ENCODE measurements at places on chromosomes 7 and 10.

DNA sequence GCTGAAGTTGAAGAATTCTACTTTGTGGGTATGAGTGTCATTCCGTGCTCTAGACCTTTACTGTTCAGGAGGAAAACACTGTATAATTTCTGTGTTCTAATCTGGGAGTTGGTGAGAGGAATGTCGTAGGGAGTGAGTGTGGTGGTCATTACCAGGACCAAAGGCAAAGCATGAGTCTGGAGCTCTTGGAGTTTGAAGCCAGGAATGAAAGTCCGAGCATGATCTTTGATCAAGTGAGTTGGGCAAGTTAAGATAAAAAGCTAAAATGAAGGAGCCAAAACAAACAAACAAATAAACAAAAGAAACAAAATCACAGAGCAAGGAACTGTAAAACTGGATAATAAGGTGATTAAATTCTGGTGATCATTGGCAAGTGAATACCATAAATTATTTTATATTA is 161.4 kb downstream of the AGMO start:
- DNase-seq: no peak

DNA sequence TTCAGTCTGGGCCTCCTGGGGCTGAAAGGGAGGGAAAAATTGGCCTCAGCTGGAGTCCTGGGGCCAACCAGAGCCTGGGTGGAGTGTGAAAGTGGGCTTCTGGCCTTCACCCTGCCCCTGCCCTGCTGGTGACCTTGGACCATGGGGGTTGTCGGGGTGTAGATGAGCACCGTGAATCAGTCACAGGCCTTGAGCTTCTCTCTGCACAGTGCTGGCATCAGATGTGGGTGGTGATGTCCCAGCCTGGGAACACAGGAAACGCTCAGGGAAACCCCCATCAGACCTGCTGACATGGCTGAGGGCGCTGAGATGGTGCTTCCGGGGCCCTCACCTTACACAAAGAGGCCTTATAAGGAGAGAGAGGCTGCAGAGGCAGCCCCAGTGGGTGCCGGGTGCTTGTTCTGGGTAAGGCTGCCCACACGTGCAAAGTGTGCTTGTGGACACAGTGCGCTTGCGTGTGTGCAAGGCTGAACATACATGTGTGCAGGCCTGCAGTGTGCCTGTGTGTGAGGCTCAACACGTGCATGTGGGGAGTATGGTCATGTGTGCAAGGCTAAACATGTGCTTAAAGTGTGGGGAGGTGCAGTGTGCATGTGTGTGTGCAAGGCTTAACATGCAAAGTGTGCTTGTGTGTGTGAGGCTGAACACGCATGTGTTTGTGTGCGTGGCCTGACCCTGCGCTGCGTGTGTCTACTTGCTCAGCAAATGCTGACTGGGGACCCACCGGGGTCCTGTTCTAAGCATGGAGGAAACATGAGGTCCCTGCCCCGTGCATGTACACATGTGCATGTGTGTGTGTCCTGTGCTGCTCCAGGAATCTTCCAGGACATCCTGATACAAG is 6.5 kb downstream of the ARPC1B start:
- no peak for DNase-seq

- DNase-seq: no peak
These were observed 69.7 kb upstream of the STK17A start for GRCh38 chr7:43513251-43513650.

- DNase-seq: no peak
These were observed 28.1 kb downstream of the CSGALNACT2 start for GRCh38 chr10:43166207-43166879.

- DNase-seq: no peak
These were observed 186.1 kb upstream of the KLF14 start for GRCh38 chr7:130920122-130920521.

- DNase-seq: no peak
These were observed 129.5 kb downstream of the KLF6 start for GRCh38 chr10:3655528-3655927.

- DNase-seq: no peak
These were observed 110.1 kb downstream of the CYTH3 start for GRCh38 chr7:6162331-6162620.

DNA sequence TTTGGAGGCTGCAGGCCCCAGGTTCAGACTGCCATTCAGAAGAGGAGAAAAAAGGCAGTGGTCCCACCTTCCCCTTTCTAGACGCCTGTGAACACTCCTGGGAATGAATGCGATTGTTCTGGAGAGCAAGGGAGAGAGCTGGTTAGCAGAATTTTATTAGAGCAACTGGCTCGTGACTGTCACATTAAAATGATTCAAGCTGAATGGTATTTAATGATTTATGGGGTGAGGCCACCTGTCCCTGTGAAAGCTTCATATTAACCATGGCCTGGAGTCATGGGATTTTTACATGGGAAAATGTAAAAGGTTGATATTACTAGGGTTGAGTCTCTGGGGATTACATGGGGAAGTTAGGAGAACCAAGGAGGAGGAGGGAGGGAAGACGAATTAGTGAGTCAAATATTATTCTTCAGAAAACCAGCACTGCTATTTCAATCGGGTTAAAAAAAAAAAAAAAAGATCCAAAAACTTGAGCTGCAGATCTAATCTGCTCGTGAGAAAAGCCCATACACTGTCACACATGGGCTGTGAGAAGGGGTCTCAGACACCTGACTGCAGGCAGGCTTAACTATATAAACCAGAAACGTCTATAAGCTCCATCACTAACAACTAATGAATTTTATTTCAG is 8.3 kb downstream of the CXCL12 start:
- DNase-seq: no peak

- DNase-seq: no peak
These were observed 55.7 kb downstream of the ADK start for GRCh38 chr10:74206746-74207145.

GRCh38 chr7:75772081-75773077 is at the start of gene CCL26:
Gene CCL26 (minus strand): TSS chr7:75772211. CDS start chr7:75772176, 35 bp downstream.
- DNase-seq: peak; percentile 40

DNA sequence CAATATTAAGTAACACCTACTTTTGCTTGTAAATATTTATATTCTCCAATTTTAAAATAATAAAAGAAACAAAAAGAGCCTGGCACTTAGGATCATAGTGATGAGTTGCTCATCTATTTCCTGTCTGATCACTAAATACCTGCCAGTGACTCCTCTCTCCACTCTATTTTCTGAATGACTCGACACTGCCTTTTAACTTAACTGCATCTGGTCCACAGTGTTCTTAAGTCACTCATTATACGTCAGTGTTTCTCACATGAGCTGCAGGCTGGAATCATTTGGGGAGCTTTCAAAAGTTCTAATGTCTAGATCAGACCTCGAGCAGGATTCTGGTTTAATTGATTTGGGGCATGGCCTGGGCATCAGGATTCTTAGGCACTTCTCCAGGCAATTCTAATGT is 78.0 kb upstream of the AGBL3 start:
- DNase-seq: no peak

DNA sequence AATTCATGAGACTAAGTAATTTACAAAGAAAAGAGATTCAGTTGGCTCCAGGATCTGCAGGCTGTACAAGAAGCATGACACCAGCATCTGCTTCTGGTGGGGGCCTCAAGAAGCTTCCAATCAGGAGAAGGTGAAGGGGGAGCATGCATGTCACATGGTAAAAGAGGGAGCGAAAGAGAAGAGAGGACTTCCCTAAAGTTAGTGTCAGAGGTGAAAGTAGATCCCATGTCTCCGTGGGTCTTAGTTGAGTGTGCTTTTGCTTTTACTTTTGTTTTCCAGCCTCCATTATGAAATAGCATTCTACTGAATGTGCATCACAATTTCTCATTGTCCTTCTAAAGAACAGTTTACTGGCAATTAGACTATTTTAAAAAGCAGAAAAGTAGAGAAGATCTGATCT is 213.6 kb upstream of the FZD1 start:
- DNase-seq: no peak

GRCh38 chr10:6493521-6494441 is 86.3 kb downstream of the PRKCQ start:
- DNase-seq: no peak

DNA sequence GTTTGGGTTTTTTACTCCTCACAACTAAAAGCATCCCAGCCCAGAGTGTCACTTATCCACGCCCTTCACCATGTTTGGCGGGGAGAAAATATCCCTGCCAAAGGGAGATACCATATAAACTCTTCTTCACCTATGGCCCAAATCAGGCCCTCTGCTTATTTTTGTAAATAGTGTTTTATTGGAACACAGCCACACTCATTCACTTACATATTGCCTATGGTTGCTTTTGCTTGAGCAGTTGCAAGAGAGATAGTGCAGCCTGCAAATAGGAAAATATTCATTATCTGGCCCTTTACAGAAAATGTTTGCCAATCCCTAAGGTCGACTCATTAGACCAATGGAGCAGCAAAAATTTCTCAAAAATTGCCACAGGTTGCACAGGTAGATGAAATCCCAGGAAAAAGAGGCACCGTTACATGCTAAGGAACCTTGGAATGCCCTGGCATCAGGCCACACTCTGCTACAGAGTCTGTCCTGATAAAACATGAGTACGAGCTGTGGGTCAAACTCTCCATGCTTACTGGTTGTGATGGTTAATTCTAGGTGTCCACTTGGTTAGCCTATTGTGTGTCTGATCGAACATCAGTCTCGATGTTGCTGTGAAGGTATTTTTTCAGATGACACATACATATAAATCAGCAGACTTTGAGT is 7.9 kb upstream of the RASSF4 start:
- DNase-seq: no peak

DNA sequence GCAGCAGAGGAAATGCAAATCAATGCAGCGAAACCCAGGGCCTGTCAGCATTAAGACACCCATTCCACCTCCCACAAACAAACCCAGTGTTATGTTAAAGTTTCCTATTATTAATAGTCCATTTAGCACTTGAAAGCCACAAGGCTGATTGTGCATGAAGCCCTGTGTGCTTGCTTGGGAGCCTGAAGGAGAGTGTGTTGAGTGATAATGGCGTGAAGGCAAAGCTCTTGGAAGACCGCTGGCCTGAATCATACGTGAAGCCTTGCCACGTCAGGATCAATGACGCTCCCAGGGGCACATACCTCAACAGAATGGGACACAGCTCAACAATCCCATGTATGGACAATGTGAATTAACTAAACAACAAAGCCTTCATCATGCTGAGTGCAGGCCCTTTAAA is 25.1 kb downstream of the PTPRN2 start:
- no peak for DNase-seq

GRCh38 chr7:69228212-69228811 is 370.0 kb upstream of the AUTS2 start:
- DNase-seq: no peak

DNA sequence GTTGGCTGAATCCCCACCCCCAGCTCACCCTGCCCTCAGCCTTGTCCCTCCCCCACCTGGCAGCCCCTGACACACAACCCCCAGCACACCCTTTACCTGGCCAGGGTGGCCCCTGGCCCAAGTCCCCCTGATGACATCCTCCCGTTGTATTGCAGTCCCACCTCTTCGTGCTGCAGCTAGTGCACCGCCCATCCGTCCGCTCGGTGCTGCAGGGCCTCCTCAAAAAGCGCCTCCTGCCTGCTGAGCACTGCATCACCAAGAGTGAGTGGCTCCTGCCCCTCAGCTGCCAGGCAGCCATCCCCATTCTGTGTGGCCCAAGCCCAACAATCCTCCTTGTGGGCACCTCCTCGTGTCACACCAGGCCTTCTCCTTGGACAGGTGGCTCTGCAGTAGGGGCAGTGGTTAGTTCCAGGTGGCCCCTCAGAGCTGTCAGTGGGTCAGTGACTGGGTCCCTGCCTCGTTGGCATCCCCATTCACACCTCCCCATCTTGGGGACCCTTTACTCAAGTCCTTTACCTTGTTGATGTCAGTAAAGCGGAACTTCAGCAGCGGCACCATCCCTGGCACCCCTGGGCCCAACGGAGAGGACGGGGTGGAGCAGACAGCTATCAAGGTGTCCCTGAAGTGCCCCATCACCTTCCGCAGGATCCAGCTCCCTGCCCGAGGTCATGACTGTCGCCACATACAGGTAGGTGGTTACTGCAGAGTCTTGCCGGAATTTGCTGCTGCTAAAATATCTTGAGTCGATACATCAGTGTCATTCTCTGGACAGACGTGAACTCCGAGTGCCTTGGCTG is 14.3 kb downstream of the ZMIZ2 start:
- no peak for DNase-seq

GRCh38 chr7:128456255-128456725 is 612 bp downstream of the HILPDA start:
- DNase-seq: no peak

DNA sequence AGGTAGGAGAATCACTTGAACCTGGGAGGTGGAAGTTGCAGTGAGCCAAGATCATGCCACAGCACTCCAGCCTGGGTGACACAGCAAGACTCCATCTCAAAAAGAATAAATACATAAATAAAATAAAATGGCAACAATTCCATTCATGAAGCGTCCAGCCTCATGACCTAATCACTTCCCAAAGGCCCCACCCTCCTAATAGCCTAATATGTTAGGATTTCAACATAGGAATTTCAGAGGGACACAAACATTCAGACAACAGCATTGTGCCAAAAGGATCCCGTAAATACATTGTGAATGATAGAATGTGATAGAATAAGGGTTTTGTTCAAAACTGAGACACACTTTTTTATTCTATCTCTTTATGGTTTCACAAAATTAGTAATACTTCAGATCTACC is 90.3 kb downstream of the FAM107B start:
- DNase-seq: no peak

DNA sequence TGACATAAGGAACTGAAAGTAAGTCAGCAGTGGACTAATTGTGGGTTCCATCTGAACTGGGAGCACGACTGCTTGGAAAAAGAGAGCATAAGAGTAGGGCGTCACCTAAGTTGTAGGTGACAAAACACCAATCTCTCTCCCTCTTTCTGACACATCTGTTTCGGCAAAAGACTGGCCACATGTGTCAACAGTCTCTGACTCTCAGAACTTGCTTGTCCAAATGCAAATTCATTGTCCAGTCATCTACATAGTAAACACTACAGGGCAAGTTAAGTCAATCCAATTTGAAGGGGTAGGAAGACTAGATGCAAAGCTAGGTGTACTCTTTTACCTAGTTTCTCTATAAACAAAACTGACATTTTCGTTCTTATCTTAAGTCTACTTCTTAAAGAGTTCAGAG is 87.7 kb downstream of the ZNF438 start:
- DNase-seq: no peak

DNA sequence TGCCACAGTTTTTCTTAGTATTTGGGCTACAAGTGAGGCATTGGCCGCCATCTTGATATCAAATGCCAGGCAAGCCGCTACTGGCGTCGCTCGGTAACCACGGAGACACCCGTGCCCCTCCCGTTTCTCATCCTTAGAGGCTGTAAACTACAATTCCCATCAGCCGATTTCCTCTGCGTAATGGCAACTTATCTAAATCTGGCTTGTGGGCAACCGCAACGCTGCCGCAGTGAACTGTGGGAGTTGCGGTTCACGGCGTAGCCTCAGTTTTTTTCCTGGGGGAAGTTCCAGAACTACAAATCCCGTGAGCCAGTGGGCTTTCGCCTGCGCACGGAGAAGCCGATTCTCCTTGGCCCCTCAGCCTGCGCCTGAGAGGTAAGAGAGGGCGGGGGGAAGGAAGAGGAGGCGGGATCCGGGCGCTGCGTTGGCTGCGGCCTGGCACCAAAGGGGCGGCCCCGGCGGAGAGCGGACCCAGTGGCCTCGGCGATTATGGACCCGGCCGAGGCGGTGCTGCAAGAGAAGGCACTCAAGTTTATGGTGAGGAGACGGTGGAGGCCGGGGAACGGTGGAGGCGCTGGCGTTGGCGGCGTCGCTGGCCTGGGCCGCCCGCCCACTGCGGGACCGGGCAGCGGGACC is at the start of gene BTRC:
TSS of gene BTRC (plus strand) at position 474 of the 636 bp plus-strand sequence. CDS start at position 490, 16 bp downstream.
- DNase-seq: peak; percentile 96

GRCh38 chr7:82257118-82257695 is 186.4 kb downstream of the CACNA2D1 start:
- no peak for DNase-seq
